ENCODE measurements at places on chromosomes 12 and 14.

- no peak for DNase-seq
Observed at GRCh38 chr14:104889375-104889757, 24.3 kb downstream of the CEP170B start.

DNA sequence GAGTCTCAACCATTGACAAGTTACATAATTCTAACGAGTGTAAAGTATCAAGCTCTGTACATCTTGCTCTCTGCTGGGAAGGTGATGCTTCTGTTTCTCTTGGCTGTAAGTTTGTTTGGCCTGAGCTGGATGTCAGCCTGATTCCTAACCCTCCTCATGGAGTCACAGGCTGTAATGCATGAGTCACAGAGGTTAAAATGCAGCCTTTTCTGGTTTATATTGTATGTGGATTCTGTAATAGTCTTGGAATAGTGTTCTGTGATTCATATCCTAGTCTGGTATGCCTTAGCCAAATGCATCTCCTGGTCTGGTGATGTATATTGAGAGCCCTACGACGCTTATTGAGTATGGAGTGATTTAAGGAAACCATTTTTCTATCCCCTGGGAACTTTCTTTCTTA lies 104.5 kb upstream of the FRMD6 start:
- DNase-seq = peak; percentile 98

DNA sequence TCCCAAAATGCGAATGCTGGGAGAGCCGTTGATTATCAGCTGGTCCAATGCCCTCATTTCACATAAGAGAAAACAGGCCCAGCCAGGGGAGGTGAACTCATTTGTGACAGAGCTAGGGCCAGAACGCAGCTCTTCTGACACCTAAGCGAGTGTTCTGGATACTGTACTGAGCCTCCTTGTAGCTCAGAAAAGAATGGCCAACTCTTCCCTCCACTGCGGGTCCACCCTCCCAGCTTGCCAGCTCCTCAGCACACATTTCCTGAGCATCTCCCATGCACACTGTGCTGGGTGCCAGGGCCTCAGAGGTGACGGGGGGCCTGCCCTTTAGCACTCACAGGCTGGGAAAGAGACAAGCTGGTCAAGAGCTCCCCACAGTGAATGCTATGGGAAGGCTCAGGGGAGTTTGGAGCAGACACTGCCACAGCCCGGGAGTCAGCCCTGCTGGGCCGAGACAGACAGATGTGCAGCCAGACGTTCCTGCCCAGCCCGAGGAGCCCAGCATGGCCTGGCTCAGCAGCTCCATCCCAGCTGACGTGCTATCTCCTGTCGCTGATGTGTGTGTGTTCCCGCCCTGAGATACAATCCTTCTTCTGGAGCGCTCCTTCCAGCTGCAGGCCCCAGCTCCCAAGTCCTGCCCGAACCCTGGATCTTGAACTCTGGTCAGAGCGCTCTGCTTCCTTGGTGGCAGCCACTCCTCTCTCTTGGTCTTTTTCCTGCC lies 3.5 kb downstream of the CMTM5 start:
- DNase-seq = no peak

- DNase-seq = no peak
Observed at GRCh38 chr12:96375170-96375569, 25.1 kb downstream of the CDK17 start.

DNA sequence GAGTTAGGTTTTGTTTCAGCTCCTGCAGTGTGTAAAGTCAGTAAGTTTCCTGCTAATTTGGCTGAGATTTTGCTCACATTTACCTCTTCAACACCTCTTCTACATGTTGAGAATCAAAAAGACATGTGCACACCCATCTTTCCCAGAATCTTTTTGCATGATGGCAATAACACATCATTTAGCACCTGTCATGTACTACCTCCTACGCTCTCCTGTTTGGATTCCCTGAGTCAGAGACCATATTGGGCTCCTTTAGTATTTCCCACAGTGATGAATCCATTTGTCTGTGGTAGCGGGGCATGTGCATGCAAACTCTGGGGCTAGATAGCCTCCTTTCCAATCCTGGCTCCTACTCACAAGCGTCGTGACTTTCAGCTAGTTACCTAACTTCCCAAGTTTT lies 20.1 kb downstream of the PLBD1 start:
- DNase-seq = no peak

- DNase-seq = peak; percentile 25
Observed at GRCh38 chr12:117047810-117048584, 51.2 kb downstream of the TESC start.

DNA sequence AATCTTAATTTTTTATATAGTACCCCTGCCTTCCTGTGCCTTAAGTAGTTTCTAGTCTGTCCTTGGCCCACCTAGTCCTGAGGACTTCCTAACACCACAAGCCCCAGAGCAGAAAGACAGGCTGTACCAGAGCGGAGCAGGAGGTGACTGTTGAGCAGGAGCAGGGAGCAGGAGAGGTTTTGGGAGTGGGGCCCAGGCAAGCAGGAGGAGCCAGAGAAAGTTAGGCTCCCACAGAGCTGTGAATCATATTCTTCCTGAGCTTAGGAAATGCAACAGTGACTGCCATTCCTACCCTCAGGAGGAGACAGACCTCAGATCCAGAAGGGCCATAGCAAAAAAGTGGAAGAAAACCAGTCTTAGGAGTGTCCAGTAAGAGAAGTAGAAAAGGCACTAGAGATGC lies 28.3 kb upstream of the COL2A1 start:
- peak; percentile 24 for DNase-seq

GRCh38 chr12:79250186-79250585 lies 385.6 kb downstream of the SYT1 start:
- peak; percentile 11 for DNase-seq

DNA sequence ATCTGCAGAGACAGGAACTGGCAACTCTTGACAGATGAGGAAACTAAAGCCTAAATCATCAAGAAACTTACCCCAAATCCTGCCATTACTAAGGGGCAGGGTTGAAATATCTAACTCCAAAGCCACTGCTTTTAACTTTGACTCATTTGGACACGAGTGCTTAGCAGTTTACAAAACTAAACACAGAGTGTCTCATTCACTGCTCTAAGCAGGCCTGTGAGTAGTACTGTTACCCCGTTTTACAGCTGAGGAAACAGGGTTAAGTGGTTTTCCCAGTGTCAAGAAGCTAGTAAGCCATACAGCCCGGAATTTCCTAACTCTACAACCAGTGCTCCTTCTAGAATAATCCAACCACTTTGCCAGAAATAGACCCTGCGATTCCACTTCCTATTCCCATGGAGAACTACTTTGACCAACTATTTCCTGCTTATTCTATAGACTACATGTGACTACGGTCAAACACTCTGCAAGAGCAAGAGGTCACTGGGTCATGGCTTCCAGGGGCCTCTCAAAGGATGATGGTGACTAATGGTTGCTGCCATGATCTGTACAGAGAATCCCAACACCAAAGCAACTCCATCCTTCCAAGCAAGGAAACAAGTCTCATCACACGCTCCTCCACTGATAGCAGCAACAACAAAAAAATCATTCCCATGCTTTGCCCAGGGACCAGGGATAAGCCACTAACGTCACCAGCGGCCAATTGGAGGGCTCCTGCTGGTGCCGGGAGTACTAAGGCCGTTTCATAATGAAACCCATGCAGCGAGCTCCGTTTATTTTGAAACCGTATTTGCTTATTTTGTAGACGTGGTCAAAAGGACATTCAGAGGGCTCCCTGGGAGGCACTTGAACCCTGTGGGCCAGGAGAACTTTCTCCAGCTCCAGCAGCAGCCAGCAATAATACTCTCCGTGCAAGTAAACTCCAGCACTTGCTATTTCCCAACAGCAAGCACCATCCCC lies 56.3 kb downstream of the NUAK1 start:
- no peak for DNase-seq

DNA sequence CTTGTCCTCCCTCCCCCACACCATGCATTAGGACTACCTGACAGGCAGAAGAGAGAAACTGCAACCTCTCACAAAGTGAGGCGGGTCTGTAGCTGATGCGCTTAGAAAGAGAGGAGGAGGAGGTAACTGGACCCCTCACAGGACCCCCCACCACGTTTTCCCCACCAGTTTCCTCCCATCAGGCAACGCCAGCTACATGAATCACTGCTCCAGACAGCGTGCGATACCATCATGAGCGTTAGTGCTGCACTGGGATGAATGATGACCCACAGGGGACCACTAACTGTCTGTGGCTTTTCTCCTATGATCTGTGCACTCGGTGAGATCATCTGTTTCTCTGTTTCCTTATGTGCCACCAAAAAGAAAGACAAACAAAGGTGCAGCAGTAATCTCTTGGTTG lies 77.7 kb downstream of the KCNK10 start:
- DNase-seq = no peak

- no peak for DNase-seq
Observed at GRCh38 chr14:75231320-75231719, 47.3 kb upstream of the FOS start.

DNA sequence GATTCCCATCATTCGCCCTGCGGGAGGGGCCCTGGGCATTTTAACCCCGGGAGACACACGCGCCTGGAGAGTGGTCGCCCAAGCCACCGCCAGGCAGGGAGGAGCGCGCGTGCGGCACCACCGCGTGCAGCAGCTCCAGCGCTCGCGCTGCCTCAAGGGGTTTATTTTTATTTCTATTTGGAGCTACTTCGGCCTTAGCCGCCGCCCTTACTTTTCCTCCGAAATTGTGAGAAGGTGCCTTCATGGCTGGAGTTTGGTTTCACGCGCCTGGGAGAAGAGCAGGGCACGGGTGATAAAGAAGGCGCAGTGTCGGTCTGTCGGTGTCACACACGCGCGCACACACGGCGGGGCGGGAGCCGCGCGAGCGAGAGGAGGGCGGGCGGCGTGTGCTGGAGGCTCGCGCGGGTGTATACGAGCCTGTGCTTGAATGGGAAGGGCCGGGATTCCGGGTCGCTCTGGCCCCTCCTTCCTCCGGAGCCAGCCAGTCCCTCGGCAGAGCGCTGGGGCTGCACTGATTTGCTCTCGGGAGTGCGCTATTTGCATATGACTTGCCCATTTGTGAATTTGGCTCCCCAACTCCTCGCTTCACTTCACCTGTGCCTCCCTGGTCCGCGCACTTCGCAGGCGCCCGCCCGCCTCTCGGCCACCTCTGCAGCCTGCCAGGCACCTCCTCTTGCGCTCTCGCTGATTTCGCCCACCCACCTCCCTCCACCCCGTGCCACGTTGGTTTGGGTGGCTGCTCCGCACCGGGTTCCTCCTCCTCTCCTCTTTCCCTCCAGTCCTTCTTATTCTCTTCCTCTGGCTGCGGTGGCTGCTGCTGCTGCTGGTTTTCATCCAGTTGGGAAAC lies 932.3 kb downstream of the DIO2 start:
- peak; percentile 59 for DNase-seq

DNA sequence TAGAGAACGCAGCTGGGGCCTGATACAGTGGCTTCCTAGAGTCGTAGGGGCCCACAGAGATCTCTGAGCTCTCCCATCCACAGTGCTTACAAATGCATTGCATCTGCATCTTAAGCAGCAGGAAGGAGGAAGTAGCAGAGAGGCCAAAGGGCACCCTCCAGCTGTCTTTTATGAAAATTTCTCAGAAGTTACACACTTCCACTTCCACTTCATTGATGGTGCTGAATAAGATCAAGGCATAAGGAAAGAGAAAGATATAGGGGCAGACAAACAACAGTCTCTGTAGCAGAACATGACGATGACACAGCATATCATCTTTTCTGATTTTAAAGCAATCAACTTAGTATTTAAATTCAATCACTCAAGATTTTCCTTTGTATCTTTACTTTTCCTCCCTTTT lies 51.6 kb upstream of the ABCC9 start:
- no peak for DNase-seq

All from foreskin fibroblast (primary cell).